Fibroblast of the conjunctiva (primary cell): ENCODE measurements at places on chromosomes 7 and 10.

- peak; percentile 64 for DNase-seq
These were observed at the start of gene SGCE for GRCh38 chr7:94655848-94656657. TSS of gene SGCE (minus strand) at chr7:94656133. CDS start at chr7:94656098, 35 bp downstream.

- no peak for DNase-seq
These were observed 150.4 kb downstream of the DGKI start for GRCh38 chr7:137696376-137696775.

DNA sequence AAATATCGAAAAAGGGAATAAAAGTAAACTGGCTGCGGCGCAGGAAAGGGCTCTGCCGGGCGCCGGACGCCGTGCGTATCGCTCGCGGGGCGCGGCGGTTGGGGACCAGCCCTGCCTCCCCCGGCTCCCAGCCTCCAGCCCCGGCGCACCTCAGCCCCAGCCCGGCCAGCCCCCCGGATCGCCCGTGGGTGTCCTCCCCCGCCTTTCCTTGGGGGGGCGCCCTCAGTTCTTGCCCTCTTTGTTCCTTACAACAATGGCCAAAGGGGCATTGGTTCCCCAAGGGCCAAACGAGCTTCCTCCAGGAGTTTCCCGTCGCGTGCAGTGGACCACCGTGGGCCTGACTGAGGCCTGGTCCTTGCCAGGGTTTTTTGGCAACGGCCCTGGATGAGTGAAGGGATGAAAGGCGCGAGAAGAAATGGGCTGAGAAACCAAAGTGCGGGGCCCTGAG lies 1.2 kb downstream of the MACROH2A2 start:
- DNase-seq: no peak

DNA sequence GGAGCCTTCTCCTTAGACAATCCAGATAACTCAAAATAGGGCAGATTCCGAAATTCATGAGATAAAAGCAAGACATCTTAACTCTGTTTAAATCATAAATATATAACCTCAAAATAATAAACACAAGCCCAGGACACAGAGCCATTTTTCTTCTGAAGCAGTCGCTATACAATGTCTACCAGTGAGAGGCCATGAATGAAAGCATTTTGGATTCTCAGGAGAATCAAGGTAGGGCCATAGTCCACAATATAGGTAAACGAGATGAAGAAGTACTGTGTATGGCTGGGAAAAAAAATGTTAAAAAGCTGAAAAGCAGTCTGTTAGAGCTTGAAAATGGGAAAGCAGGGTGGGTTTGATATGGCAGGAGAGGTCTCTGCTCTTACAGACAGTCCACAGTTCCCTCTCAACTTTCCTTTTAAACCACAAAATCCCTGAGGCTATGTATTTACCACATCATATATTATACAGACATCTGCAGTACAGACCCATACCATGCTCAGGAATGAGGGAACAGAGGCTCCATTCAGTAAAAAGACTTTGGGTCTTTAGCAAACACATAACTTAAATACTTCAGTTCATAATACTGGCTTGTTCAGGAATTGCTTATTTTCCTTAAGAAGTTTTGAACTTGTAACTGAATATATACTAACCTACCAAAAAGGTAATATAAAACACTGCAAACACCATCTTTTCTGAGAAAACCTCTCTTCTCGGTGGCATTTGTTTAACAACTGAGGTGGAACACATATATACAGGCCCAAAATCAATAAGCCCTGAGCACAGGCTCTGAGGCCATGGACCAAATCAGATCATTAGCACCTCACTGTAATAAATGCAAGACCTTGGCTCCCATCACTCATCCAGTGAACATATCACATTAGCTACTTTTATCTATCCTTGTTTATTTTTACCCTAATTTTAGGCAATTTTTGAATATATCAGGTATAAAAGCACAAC lies 109.3 kb downstream of the SORBS1 start:
- DNase-seq: no peak

DNA sequence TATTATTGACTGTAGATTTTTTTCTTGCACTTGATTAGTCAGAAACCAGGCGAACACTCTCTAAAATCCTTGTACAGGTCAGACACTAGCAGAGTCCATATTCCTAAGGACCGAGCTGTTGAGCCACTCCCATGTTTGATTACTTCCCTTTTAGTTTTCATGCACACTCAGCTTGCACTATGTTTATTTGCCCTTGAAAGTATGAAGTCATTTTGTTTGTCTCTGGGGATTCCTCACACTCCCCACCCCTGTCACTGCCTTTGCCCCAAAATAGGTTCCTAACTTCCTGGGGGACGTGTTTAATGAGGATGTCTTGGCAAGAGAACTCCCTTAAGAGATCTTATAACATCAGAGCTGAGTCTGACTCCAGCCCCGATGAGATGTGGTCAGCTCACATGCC lies 182.1 kb downstream of the EVX1 start:
- DNase-seq: no peak

DNA sequence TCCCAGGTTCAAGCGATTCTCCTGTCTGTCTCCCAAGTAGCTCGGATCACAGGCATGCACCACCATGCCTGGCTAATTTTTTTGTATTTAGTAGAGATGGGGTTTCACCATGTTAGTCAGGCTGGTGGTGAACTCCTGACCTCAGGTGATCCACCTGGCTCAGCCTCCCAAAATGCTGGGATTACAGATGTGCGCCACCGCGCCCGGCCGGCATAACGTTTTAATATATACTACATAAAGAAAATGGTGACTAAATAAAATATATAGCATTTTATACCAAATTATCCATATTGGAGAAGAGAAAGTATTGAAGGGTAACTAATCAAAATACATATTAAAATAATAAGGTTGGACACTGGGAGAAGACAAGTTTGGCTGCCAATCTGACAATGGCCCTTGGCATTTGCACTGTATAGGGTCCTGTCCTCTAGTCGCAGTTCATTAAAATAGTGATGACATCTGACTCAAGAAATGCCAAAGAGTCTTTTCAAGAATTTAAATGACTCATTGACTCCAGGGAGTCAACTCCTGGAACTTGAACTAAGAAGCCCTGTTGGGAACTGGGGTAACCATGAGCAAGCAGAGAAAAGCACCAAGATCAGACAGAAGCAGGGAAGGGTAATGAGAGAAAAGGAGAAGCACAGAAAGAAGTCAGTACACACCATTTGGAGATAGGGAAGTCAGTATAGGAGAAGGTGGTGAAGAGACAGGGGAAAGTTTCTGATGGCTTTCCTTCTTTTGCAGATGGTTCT lies 91.1 kb downstream of the CH25H start:
- DNase-seq: peak; percentile 23

GRCh38 chr7:130218806-130219620 lies 11.4 kb downstream of the SSMEM1 start:
- no peak for DNase-seq

GRCh38 chr7:100017300-100017699 lies 1.9 kb downstream of the ZKSCAN1 start:
- no peak for DNase-seq

- DNase-seq: no peak
These were observed 6.0 kb upstream of the HIPK2 start for GRCh38 chr7:139783647-139784385.

- no peak for DNase-seq
These were observed 88.5 kb downstream of the ANKRD7 start for GRCh38 chr7:118312966-118313365.

DNA sequence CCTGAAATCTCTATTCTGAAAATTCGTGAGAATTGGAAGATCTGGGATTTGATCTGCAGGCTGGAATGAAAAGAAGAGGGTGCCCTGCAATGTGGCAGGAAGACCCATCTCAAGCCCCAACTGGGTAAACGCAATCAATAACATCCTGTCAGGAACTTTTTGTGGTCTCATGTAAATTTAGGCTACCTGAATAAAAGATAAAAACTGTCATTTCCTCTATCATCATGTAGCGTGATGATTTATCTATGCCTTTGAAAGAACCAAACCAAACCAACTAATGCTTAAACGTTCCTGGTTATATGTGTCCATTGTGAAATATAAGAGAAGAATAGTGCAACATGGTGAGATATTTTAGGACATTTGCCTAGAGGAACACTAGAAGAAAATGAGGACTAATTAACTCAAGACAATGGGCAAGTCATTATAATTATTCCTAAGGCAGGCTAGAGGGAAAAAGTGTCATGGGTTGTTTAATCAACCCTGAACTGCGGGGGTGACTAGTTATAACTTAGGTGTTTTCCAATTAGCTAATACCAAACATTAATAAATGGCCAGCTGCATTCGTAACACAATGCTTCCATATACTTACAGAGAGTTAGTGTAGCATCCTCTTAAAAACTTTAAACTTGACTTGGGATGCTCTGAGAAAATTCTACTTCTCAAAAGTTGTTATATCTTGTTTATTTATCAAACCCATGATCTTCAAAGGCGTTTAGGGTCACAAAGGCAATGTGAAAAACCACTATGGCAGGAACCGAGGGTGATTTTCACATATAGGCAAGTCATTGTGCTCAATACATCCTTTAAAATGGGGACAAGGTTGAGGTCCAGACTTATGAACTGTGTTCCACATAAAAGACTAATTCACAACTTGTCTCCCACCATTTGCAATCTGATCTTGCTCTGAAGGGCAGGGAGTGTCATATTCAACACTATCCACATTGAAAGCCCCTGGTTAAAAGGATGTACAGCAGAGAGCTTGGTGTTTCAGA lies 48.6 kb upstream of the ADO start:
- DNase-seq: no peak

- no peak for DNase-seq
These were observed 5.7 kb downstream of the CALML5 start for GRCh38 chr10:5493691-5494090.

- no peak for DNase-seq
These were observed 94.1 kb upstream of the KLF6 start for GRCh38 chr10:3879073-3879472.

- no peak for DNase-seq
These were observed 70.9 kb upstream of the HPS1 start for GRCh38 chr10:98517672-98518071.

GRCh38 chr10:86287966-86288579 lies 78.5 kb downstream of the GRID1 start:
- DNase-seq: no peak
